ENCODE measurements at places on chromosomes 6 and 20. TPM values are rescaled to one million over a fixed set of nuclear protein-coding genes. Genes with fewer than 3 reads are reported as not detected.

DNA sequence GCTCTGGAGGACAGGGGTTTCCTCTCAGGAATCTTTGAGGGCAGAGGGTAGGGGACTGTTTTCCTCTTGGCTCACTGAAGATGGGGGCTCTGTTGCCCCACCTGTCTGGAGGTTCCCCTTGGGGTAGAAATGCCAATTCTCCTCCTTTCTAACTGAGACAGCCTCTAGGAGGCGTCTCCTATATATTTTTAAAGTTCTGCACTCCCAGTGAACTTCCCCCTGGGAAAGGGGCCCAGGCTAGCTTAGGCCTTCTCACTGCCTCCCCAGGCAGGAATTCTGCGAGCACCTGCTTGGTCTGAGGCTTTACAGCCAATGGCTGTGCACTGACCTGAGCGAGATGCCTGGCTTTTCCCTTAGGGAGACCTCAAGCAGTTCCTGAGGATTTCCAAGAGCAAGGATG, 24.8 kb upstream of the SRF start:
- DNase-seq, result no peak
- H3K27me3 ChIP-seq, result no peaks in the 10 kb centered on the region
- H3K4me1 ChIP-seq, result peaks cover 10% of the 10 kb centered on the region
- H3K27ac ChIP-seq, result no peak overlapping the region

DNA sequence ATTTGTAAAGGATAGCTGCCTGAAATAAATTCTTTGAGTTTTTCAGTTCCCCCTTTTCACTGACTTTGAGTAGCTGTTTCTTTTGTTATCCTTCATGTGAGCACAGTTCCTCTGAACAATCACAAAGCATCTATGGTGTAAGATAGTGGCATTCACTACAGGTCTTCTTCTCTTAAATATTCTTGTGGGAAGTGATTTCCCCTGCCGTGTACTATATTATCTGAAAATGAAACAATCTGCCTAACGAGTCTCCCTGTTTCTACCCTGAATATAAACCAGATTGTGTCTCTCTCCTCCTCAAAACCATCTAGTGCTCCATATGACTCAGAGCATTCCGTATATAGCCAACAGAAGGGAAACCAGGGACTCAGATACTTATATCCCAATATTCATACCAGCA, 380.1 kb upstream of the SOX4 start:
- no peak overlapping the region for H3K27ac ChIP-seq
- H3K36me3 ChIP-seq, result no peaks in the 10 kb centered on the region
- H3K4me3 ChIP-seq, result no peak overlapping the region
- H3K4me1 ChIP-seq, result no peaks in the 10 kb centered on the region
- no peak for DNase-seq

The SLA2 gene
- total RNA-seq, result 3.0 TPM

DNA sequence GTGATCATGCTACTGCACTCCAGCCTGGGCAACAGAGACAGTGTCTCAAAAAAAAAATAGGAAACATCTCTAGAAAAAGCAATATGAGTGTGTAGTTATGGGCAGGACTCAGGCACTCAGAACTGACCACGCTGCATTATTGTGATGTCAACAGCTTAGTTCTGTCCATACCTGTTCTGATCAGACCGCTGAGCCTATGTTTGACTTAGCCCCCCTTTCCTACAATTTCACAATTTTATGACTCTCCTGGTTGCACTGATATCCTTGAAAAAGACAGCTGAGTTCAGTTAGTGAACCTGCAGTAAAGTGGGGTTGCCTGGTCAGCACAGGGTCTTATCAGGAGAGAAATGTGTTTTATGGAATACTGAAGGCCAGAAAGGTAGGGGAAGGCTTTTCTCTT, 37.8 kb upstream of the PRDM1 start:
- H3K36me3 ChIP-seq, result no peaks in the 10 kb centered on the region
- no peak overlapping the region for H3K4me3 ChIP-seq
- H3K27ac ChIP-seq, result no peak overlapping the region
- DNase-seq, result no peak
- H3K27me3 ChIP-seq, result no peaks in the 10 kb centered on the region
- H3K4me1 ChIP-seq, result no peaks in the 10 kb centered on the region

DNA sequence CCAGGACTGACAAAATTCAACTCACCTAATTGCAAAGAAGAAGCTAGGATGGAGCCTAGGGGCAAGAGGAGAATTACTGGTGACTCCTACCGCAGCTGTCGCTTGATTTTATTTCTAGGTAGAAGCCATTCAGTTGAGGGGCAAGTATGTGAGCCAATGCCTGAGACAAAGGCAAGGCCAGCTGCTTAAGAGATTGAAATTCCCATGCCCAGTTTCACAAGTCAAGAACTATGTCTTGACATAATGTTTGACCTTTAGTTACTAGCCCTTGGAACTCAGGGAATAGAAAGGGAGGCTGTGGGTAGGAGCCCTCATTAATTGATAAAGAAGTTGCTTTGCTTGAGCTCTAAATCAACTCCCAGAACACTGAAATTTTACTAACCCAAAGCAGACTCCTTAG, 54.0 kb downstream of the GPR63 start:
- H3K27me3 ChIP-seq, result no peaks in the 10 kb centered on the region
- no peaks in the 10 kb centered on the region for H3K36me3 ChIP-seq
- DNase-seq, result no peak
- no peak overlapping the region for H3K4me3 ChIP-seq
- H3K4me1 ChIP-seq, result no peaks in the 10 kb centered on the region
- no peak overlapping the region for H3K27ac ChIP-seq

DNA sequence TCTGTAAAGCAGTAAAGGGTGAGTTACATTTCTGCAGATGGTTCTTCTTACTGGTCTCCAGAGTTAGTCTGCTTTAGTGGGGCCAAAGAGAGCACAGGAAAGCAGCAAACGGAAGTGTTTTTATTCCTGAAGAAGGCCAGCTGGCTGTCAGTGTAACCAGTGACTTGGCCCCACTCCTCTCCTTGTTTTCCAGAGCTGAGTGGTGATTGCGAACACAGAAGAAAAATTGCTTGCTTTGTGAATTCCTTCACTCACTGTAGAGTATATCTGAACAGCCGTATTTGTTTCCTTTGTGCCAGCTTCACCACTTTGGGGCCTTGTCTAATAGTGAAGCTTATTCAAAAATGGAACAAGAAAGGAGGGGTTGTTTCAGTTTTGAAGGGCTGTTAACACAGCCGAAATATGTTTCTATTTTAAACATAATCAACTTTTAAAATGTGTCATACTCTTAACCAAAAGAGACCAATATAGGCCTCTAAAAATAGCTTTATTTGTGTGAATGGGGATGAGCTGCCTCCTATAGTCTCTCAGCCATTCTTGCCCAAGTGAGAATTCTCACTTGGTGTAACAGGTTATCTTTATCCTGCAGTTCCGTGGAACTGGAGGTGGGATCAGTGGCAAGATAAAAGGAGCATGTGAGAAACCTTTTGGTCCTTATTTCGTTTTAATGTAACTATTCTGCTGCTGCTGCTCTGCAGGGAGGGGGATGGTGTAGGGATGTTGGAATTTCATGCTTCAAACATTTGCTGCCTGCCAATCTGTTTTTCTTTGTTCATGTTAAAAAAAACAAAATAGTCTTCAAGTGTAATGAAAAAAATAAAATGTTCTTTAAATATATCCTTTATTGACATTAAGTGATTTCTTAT, 37.8 kb downstream of the ZC2HC1B start:
- DNase-seq, result no peak
- H3K27ac ChIP-seq, result peak overlapping the region; percentile 30
- H3K4me3 ChIP-seq, result no peak overlapping the region
- H3K4me1 ChIP-seq, result no peaks in the 10 kb centered on the region
- no peaks in the 10 kb centered on the region for H3K27me3 ChIP-seq

The GINM1 gene
- total RNA-seq, result 13.6 TPM

GRCh38 chr6:159754401-159754800, 7.4 kb upstream of the ACAT2 start:
- peaks cover 46% of the 10 kb centered on the region for H3K36me3 ChIP-seq
- no peak for DNase-seq
- no peaks in the 10 kb centered on the region for H3K4me1 ChIP-seq
- H3K4me3 ChIP-seq, result no peak overlapping the region
- no peaks in the 10 kb centered on the region for H3K27me3 ChIP-seq

DNA sequence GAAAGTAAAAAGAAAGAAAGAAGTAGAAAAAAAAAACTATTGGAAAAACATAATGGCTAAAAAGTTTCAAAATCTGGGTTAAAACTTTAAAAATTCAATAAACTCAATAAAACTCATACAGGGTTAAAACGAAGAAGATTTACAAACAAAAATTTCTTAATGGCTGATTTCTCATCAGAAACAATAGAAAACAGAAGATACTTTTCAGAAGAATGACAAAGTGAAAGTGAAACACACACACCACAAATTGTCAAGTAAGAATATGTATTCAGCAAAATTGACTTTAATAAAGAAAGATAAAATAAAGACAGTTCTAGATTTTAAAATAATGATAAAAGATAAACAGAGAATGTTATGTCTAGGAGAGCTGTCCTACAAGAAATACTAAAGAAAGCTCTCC, 618.9 kb upstream of the GJE1 start:
- no peak overlapping the region for H3K27ac ChIP-seq
- no peaks in the 10 kb centered on the region for H3K36me3 ChIP-seq
- H3K27me3 ChIP-seq, result no peaks in the 10 kb centered on the region
- H3K4me1 ChIP-seq, result no peaks in the 10 kb centered on the region
- no peak for DNase-seq

DNA sequence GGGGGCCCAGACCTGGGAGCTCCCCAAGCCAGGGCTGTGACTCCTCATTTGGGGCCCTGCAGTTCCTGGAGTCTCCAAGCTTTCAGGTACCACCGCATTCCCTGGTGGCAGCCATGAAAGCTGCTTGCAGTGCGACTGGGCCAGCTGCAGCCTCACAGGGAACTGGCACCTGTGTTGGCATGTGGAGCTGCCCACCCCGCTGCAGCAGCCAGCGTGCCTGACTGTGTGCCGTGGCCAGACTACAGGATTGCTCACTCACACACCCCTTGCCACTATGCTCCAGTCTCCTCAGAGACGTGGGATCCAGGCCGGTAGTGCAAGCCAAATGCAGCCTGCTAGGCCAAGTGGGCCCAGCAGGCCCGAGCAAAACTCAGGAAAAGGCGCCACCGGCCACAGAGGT, 450.7 kb downstream of the COL12A1 start:
- no peaks in the 10 kb centered on the region for H3K27me3 ChIP-seq
- H3K27ac ChIP-seq, result no peak overlapping the region

The PAK5 gene
- 0.17 TPM for total RNA-seq

The NUP43 gene
- 29.3 TPM for total RNA-seq

DNA sequence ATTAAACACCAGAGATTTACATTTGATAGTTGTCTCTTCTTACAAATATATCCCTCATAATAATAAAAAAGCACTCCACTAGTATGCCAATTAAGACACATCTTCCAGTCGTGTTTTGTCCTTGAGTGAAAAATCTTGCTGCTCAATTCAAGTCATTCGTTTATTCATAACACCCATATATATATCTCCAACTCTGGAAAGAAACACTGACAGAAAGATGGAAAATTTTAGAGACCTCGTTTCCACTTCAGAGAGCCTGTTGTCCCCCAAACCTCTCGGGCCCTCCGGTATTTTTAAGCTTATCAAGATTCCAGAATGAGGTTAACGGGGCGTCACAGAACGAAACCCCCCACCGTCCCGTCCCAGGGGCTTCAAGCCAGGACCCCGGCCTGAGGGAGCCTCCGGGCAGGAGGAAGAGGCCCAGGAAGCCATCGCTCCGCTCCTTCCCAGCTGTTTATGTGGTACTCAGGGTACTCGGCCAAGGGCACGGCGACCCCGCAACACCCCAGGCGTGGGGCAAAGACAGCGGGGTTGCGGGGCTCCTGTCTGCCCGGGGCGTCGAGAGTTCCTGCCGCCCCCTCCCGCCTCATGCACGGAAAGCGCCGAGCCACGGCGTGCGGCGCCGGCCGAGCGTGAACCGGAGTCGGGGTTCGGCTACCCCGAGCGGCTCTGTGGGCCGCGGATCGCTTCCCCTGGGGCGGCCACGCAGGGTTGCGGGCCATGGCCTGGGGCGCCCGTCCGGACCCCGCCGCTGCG, 623 bp upstream of the SNX9 start:
- peak overlapping the region; percentile 69 for H3K4me3 ChIP-seq
- no peaks in the 10 kb centered on the region for H3K27me3 ChIP-seq
- H3K36me3 ChIP-seq, result no peaks in the 10 kb centered on the region

The NKX2-2 gene
- not detected for total RNA-seq

- H3K4me1 ChIP-seq, result no peaks in the 10 kb centered on the region
- DNase-seq, result no peak
- H3K36me3 ChIP-seq, result no peaks in the 10 kb centered on the region
- no peaks in the 10 kb centered on the region for H3K27me3 ChIP-seq
- no peak overlapping the region for H3K4me3 ChIP-seq
Measured at GRCh38 chr6:96610019-96610418, 47.1 kb downstream of the FHL5 start.

- H3K27me3 ChIP-seq, result no peaks in the 10 kb centered on the region
- no peak overlapping the region for H3K4me3 ChIP-seq
- DNase-seq, result no peak
- peaks cover 37% of the 10 kb centered on the region for H3K4me1 ChIP-seq
- no peaks in the 10 kb centered on the region for H3K36me3 ChIP-seq
Measured at GRCh38 chr6:13461805-13462204, 25.6 kb downstream of the GFOD1 start.

The COL9A1 gene
- total RNA-seq, result not detected

The ELOVL2 gene
- total RNA-seq, result 0.54 TPM

DNA sequence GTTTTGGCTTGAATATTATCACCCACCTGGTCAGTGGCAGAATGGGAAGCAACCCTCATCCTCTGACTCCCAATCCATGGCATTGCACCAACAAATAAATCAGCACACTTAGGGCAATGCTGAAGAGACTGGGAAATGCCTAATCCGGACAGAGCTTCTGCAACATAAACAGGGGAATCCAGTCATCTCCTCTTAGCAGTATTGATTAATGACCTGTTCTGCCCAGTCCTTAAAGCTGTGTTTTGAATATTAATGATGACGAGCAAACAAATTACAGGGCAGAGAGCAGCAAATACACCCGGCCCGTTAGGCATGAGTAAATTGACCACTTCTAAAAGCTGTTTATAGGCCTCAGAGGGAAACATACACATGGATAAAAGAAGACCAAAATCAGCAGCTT, 77.0 kb upstream of the B3GAT2 start:
- no peak overlapping the region for H3K4me3 ChIP-seq
- no peaks in the 10 kb centered on the region for H3K27me3 ChIP-seq
- no peaks in the 10 kb centered on the region for H3K4me1 ChIP-seq
- no peak for DNase-seq
- H3K27ac ChIP-seq, result no peak overlapping the region
- H3K36me3 ChIP-seq, result no peaks in the 10 kb centered on the region

DNA sequence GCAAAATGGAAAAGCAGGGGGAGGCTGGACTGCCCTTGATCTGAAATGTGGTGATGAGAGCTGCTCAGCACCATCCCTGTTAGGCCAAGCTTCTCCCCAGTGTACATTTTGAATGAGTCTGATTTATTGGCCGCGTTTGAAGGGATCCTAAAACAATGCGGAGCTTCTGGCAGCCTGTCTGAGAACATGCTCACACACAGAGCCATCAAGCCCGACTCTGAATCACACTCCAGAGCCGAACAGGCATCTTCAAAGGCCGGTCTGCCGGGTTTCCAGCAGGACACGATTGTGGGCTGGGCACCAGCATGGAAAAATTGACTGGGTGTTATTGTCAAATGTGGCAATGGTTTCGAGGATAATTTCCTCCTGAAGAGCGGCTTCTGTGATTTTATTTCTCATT, 235.9 kb downstream of the TFAP2C start:
- no peaks in the 10 kb centered on the region for H3K27me3 ChIP-seq
- no peak overlapping the region for H3K27ac ChIP-seq
- H3K4me3 ChIP-seq, result no peak overlapping the region
